Suppressor macrophage treated with lipopolysaccharide for 4 hours (primary cell): ENCODE measurements at places on chromosomes 13 and 19.

- no peak for DNase-seq
Measured at GRCh38 chr13:20571676-20572075, 4.7 kb downstream of the IFT88 start.

GRCh38 chr19:38734426-38735256 is 9.6 kb downstream of the CAPN12 start:
- DNase-seq: no peak

- DNase-seq: no peak
Measured at GRCh38 chr19:36421749-36422481, 3.5 kb upstream of the ZFP82 start.

DNA sequence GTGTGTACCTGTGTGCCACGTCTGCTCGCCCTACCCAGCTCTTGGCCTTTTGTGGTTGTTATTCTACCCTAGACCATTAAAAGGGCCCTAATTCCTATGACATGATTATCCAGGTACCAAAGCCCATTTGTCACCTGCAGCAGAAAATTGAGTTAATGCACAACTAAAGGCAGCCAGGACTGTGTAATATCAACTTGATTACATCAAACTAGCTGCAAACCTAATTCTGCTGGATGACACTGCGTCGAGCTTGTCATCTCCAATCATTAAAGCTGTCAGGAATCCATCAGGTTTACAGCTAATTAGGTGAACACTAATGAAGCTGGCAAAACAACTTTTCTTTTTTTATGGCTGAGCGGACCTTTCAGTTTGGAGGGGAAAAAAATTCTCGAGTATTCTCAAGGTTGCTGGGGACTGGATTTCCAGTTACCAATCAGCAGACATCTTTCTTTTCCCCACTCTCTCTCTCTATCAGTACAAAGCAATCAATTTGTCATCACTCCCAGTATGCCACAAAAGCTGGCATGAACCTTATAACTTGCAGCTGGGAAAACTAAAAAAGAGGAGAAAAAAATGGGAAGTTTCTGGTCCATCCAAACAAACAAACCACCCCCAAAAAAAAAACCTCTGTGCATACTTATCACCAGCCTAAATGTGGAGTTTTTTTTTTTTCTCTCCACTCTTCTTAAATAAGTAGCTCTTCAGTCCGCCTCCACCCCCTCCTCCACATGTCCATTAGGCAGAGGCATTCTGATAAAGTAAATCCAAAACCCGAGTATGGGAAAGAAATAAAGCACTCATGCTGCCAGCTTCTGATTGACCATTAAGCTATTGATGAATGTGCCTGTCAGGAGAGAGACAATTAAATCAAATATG is 2.8 kb downstream of the TSHZ3 start:
- no peak for DNase-seq

GRCh38 chr19:2552859-2553258 is 76.9 kb downstream of the GADD45B start:
- DNase-seq: peak; percentile 95

DNA sequence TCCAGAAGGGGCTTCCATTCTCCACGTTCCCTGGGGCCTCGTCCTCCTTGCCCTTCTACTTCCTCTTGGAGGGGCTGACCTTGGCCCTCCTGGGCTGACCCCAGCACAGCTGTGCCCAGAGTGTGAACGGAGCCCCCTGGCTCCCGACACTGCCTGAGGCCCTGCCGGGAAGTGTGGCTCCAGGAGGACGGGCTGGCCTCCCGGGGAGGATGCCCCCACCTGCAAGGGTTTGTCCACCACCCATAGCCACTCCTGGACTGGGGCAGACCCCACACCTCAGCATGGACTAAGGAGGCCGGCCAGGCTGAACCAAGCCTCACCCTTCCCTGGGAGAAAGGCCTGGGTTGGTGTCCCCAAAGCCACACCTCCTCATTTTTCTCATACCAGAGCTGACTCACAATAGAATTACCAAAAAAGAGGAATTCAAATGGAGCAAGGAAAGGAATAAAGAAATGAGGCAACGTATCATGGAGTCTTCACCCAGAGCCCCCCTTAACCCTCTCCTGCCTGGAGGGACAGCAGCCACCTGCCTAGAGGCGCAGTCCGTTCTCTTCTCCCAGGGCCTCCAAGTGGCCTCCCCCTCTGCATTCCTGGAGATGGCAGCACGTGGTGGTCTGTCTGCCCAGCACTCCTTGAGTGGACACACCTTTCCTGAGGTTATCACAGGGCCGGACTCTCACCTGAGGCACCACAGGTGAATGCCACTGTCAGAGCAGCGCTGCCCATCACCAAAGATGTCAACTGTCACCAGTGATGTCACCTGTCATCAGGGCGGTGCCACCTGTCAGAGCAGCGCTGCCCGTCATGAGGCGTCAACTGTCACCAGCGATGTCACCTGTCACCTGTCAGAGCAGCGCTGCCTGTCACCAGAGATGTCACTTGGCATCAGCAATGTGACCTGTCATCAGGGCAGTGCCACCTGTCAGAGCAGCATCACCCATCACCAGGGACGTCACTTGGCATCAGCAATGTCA is 3.1 kb upstream of the C13orf46 start:
- no peak for DNase-seq
